ENCODE measurements at places on chromosomes 6 and 20. TPM values are rescaled to one million over a fixed set of nuclear protein-coding genes. Genes with fewer than 3 reads are reported as not detected.

The TAPBP gene
- total RNA-seq, result 269 TPM

The PTPRT gene
- not detected for total RNA-seq

The PTGIS gene
- not detected for total RNA-seq

The ZNF831 gene
- total RNA-seq, result 37.8 TPM

The PRL gene
- total RNA-seq, result not detected

The CYP21A2 gene
- total RNA-seq, result 0.76 TPM

- DNase-seq, result no peak
These were observed 44.4 kb upstream of the LYRM2 start for GRCh38 chr6:89682991-89683390.

DNA sequence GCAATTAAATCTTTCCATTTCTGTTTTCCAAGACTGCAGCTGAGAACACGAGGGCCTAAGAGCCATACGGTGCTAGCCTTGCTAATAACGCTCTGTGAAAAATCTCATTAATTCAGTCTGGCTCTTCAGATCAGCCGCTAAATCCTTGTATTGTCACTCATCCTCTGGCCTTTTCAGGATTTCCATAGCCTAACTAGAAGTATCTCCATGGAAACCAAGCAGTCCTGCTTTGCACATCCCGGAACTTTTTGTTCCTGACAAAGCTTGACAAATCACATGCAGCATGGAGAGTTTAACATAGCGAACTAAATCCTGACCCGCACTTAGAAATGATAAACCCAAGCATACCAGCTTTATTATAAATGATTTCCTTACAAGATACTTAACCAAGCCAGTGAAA is 383.7 kb downstream of the CD83 start:
- no peak for DNase-seq

- DNase-seq, result no peak
These were observed 32.2 kb upstream of the FOXA2 start for GRCh38 chr20:22616551-22616950.

GRCh38 chr6:28597217-28597835 is 71.6 kb downstream of the GPX5 start:
- no peak for DNase-seq

- peak; percentile 78 for DNase-seq
These were observed at the start of gene CEBPB for GRCh38 chr20:50190251-50191064. Gene CEBPB (plus strand): TSS chr20:50190830. CDS start chr20:50191034, 204 bp downstream.

- DNase-seq, result no peak
These were observed 283.2 kb downstream of the GMDS start for GRCh38 chr6:1962201-1962600.

- no peak for DNase-seq
These were observed 52.9 kb downstream of the TINAG start for GRCh38 chr6:54361188-54361587.

DNA sequence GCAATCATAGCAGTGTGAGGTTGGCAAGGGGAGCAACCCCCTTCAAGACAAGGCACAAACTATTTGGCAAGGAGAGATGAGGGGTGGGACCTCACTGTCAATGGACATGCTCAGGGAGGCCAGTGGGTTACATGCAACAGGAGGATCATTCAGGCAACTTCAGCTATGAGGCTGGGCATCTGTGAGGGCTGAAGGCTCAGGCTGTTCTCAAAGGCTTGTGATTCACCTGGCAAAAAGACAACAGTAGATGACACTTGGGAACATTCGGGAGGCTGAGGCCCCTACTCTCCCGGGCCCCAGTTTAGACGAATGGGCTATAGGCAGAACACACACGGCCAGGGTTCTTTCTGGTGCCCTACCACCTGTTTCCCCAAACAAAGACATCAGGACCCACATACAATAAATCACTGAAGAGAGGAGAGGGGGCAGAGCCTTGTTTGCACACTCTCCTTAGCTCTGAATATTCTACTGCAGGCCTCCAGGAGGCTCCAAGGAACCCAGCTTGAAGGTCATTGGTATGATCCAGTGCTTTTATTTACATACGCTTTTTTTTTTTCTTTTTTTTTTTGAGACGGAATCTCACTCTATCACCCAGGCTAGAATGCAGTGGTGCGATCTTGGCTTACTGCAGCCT is 7.9 kb downstream of the TUBB start:
- no peak for DNase-seq
